ENCODE measurements at places on chromosomes 5 and 9. TPM values are rescaled to one million over a fixed set of nuclear protein-coding genes. Genes with fewer than 3 reads are reported as not detected.

- DNase-seq: peak; percentile 87
Observed at GRCh38 chr5:127785098-127785927, 82.1 kb downstream of the CCDC192 start.

GRCh38 chr9:126658201-126658825, 44.6 kb downstream of the LMX1B start:
- no peak for DNase-seq

GRCh38 chr5:149730620-149731331, 666 bp downstream of the PPARGC1B start:
- peak; percentile 35 for DNase-seq

- no peak for DNase-seq
Observed at GRCh38 chr5:40616781-40617180, 62.9 kb upstream of the PTGER4 start.

The CAMK4 gene
- 8.1 TPM for total RNA-seq

DNA sequence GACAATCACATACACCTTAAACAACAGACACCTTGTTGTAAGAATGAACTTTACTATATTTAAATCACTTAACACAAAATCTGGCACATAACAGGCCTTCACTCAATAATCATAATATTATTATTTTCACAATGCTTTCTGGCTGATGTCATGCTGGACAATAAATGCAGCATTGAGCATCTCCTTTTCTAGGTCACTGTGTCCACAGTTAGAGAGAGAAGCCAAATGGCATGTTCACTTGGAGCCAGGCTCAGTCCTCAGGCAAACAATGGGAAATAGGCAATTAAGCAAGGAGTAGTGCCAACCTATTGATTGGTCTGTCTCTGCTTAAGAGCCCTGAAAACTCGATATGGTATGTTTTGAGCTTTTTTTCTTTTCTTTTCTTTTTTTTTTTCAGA, 50.6 kb upstream of the KLF4 start:
- no peak for DNase-seq

- DNase-seq: peak; percentile 87
Observed at GRCh38 chr9:133306242-133307204, 29.5 kb downstream of the SURF6 start.

GRCh38 chr5:119355685-119356611, at the start of gene TNFAIP8:
Gene TNFAIP8 (plus strand): TSS chr5:119356019. CDS start chr5:119356091, 72 bp downstream.
- DNase-seq: peak; percentile 21

DNA sequence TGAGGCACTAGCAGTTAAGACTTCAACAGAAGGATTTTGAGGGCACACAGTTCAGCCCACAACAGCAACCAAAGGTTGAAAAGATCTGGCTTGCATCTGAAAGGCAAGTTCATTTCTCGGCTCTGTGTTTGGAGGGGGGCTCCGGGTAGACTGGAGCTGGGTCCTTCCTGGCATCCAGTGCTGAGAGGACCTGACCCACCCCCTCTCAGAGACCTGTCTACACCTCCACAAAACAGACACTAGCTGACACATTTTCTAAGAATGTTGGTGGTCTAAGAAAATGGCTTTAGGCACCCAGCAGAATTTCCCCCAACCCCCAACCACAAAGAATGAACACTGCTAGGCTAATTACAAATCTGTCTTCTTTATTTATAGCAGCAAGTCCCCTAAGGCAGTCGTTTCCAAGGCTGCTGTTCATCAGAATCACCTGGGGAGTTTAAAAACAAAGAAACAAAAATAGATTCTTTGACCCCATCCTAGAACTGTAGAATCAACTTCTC, 6.2 kb upstream of the PTCH1 start:
- no peak for DNase-seq
